ENCODE measurements at places on chromosomes 6 and 20.

DNA sequence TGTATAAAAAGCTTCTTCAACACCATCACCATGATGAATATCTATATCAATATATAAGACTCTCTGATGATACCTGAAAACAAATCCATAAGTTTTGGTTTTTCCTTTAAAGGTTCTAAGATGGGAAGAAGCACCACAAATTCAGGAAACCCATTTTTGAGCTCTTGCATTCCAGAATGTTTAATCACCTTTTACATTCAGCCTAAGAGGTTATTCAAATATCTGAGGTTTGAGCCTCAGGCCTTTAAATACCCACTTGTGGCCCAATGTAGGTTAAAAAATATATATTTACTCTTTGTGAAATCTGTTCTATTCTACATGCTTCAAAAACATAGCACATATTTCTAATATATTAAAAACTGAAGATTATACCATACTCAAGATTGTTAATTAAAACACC is 17.6 kb downstream of the HDAC2 start:
- no peak for DNase-seq

DNA sequence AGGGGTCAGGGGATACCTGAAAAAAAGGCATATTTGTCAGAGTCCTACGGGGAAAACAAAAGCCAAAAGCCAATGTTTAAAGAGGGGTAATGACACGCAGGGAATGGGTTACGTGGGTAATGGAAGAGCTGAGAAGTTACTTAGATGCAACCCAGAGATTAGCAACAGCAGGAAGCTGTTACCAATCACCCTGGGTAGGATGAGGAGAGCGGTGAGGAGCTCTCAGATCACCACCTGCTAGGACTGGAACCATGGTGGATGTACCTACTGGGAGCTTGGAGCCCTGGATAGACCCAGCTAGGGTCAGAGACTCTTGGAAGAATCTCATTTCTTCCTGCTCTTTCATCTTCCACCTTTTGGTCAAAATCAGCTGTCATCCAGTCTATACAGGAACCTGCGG is 51.2 kb upstream of the RNF24 start:
- DNase-seq = no peak

DNA sequence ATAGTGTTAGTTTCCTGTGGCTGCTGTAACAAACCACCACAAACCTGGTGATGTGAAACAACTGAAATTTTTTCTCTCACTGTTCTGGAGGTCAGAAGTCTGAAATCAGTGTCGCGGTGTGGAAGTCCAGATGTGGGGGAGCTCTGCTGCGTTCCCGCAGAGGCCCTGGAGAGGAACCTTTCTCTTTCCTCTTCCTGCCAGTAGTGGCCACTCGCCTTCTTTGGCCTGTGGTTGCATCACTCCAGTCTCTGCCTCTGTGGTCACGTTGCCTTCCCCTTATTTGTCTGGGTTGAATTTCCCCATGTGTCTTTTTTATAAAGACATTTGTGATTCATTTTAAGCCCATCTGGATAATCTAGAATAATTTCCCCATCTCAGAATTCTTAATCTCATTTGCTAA is 295.5 kb upstream of the FLRT3 start:
- DNase-seq = no peak

DNA sequence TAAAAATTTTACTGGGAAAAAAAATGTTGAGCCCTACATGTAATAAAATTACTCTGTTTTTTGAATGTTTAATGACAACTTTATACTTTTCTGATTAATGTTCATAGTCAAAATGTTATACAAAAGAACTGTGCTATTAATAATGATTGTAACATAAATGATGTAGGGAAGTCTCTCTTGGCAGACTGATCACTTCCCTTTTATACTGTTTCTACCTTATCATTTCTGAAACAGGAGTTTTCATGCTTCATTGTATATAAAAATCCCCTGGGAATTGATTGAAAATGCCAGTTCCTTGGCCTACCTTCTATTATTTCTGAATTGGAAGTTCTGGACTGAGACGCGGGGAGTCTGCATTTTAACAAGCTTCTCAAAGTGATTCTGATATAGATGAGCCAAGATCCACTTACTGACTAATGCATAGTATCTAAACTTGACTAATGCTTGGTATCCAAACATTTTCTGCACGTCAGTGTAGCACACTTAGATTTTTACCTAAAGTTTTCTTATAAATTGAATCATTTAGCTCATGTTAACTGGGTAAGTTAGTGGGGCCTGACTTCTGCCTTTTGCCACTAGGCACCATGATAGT is 7.2 kb upstream of the HDAC2 start:
- DNase-seq = no peak

GRCh38 chr6:84492241-84493165 is 265.1 kb upstream of the CEP162 start:
- DNase-seq = peak; percentile 91

DNA sequence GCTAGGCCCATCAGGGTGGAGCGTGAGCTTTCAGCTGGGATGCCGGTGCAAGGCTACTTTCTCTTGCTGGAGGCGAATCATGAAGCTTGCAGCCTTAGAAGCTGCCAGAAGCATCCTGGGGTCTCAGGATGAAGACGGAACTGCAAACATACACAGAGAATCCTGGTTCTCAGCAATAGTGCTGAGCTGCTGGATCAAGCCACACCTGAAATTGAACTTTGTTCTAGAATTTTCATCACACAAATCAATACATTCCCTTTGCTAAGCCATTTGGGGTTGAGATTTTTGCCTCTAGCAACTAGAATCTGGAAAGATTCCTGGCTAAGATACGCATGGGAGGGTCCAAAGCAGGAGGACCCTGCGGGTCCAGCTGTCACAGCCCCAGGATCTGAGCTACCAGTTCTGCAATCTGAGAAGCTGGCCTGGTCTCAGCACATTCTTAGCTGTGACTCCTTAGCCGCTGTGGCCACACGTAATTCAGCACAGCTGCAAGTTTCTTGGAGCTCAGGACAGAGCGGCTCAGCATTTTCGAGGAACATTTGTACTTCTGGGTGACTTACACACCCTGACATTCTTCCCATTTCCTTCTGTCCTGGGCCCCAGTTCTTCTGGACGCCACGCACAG is 6.6 kb upstream of the ARFGAP1 start:
- DNase-seq = no peak

GRCh38 chr20:54174457-54175175 is 830 bp upstream of the CYP24A1 start:
- DNase-seq = no peak

DNA sequence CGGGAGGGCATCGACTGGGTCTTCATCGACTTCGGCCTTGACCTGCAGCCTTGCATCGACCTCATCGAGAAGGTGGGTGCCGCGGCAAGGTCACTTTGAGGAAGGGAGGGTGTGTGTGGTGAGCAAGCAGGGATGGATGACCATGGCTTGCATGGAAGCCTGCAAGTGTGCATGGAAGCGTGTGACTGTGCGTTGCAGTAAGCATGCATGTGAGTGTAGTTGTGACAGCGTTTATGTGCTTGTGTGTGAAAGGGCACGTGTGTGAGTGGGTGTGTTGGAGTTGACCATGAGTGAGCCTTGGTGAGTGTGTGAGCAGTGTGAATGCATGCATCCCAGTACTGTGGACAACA is 32.5 kb downstream of the MYH7B start:
- DNase-seq = no peak

- no peak for DNase-seq
These were observed 137.6 kb upstream of the ATXN1 start for GRCh38 chr6:16898640-16899396.

GRCh38 chr20:1214838-1215261 is 11.0 kb upstream of the RAD21L1 start:
- no peak for DNase-seq

GRCh38 chr6:167704396-167704901 is 122.3 kb upstream of the AFDN start:
- no peak for DNase-seq

GRCh38 chr6:30880698-30881252 is 3.5 kb upstream of the DDR1 start:
- no peak for DNase-seq

- DNase-seq = no peak
These were observed 6.8 kb downstream of the NQO2 start for GRCh38 chr6:3006476-3006875.

- DNase-seq = no peak
These were observed 133.9 kb downstream of the MMUT start for GRCh38 chr6:49329186-49329585.

DNA sequence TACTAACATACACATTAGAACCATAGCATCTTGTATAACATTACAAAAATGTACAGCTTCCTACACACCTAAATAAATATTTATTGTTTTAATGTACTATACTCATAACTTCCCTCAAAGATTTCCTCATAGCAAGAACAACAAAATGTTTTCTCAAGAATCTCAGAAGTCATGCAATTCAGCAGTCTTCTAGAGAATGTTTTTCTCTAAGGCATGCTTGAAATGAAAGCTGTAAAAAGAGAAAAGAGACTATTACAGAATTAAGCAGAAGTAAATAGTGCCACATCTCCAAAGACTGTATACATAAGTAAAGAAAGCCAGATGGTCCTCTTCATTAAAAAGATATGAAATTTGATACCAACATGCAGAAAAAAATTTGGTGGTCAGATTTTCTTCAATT is 672.2 kb downstream of the EPM2A start:
- no peak for DNase-seq

DNA sequence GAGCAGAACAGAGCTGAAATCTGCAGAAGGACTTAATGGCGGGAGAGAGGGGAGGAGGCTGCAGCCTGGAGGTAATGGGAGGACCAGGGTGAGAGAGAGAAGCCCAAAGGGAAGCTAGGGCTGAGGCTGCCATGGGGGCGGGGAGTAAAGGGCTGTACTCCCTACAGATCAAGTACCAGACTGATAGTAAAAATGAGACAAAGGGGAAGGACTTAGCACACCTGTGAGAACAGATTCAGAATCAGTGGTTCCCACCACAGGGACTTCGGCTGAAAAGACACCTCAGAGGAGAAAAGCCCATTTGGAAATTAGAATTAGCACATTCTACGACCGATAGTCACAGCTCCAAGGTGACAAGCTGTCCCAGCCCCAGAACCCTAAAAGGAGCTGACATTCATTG is 6.4 kb upstream of the TBXT start:
- no peak for DNase-seq

DNA sequence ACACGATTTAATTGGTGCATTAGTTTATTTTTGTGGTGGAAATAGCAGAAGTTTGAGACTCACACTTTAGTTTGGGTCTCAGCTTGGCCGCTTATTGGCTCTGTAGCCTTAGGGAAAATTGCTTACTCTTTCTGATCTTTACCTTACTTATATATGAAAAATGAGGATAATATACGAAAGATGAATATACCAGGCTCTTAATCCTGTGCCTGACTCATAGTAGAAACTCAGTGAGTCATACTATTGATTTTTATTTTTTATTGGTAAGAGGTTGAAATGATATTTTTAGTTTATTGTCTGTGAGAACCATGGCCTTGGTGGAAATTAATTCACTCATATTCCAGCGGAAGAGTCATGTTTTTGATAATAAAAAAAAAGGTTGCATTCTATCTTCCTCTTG is 11.2 kb downstream of the DOK5 start:
- no peak for DNase-seq

- peak; percentile 33 for DNase-seq
These were observed 114.5 kb downstream of the SLC22A3 start for GRCh38 chr6:160462551-160463109.

DNA sequence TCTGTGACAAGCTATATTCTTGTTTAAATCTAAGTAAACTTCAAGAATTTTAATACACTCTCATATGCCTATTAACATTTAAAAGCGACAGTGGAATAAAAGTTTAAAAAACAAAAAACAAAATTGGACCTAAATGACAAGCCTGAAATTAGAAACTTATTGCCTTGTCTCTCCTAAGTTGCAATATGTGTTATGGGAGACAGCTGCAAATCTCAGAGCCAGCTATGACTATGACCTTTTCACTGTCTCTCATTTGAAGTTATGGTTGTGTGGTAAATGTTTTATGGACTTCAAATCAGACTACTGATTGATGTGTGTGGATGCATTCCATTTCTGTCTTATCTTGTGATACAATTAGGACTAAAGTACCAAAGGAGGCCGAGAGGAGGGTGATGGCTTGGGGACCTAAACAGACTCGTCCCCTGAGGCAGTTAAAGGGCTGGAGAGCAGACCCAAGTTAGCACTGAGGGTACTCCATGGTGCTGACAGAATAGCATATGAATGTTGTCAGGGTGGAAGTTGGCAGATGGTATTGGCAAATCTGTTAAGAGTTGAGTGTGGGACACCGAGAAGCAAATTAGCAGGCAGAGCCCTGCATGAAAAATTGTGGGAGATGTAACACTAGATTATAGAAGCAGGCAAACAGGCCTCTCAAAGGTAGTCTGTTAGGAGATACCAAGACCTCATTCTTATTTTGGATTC is 930.1 kb upstream of the MAN1A1 start:
- DNase-seq = no peak

GRCh38 chr20:483815-484644 is 21.7 kb upstream of the TBC1D20 start:
- DNase-seq = peak; percentile 2

GRCh38 chr6:43798688-43799444 is 28.9 kb downstream of the VEGFA start:
- peak; percentile 26 for DNase-seq

DNA sequence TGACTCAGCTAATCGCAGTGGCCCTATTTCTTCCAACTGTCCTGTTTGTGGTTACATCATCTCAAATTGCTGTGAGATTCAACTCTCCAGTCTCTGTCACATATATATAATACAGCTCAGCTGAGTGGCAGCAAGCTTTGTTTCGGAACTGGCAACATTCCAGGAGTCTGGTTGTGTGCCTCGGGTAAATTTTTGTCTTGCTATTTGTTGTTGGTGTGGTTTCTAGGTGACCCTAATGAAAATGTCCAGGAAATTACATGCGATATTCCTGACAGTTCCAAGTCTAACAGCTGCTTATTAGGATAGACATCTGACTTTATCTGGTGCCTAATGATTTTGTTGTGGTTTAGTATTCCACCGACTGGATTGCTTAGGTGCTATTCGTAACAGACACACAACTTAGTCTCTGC is 581.8 kb downstream of the CD109 start:
- DNase-seq = peak; percentile 19

DNA sequence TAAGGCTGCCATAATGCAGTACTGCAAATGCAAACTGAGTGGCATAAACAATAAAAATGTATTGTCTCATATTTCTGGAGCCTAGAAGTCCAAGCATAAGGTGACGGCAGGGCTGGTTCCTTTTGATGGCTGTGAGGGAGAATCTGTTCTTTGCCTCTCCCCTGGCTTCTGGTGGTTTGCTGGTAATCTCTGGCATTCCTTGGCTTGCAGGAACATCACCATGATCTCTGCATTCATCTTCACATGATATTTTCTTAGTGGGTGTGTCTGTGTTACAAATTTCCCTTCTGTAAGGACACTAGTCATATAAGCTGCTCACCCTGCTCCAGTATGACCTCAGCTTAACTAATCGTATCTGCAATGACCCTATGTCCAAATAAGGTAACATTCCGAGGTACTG is 1104.2 kb upstream of the CITED2 start:
- DNase-seq = no peak

DNA sequence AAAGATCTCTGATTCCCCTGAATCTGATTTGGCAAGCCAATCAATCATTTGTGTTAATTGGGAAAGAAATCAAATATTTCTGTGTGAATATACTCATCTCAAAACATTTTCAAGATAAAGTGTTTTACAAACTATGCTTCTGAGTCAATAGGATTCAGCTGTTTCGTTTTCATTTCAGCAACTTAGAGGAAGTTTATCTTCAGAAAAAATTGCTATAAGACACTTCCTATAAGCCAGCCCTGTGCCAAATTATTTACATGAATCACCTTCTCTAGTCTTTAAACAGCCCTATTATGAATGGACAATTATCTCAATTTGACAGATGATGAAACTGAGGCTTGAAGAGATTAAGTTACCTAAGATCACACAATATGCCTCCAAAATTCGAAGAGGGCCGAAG is 10.9 kb downstream of the DEFB129 start:
- DNase-seq = no peak

Data from endothelial cell of umbilical vein (primary cell).